ENCODE measurements at places on chromosomes 6 and 20.

- peaks cover 7% of the 10 kb centered on the region for H3K4me1 ChIP-seq
- no peaks in the 10 kb centered on the region for H3K27me3 ChIP-seq
- DNase-seq: no peak
- no peak overlapping the region for H3K27ac ChIP-seq
- no peak overlapping the region for H3K4me3 ChIP-seq
- H3K36me3 ChIP-seq: no peaks in the 10 kb centered on the region
These were observed 94.2 kb downstream of the MYLK4 start for GRCh38 chr6:2656460-2657079.

DNA sequence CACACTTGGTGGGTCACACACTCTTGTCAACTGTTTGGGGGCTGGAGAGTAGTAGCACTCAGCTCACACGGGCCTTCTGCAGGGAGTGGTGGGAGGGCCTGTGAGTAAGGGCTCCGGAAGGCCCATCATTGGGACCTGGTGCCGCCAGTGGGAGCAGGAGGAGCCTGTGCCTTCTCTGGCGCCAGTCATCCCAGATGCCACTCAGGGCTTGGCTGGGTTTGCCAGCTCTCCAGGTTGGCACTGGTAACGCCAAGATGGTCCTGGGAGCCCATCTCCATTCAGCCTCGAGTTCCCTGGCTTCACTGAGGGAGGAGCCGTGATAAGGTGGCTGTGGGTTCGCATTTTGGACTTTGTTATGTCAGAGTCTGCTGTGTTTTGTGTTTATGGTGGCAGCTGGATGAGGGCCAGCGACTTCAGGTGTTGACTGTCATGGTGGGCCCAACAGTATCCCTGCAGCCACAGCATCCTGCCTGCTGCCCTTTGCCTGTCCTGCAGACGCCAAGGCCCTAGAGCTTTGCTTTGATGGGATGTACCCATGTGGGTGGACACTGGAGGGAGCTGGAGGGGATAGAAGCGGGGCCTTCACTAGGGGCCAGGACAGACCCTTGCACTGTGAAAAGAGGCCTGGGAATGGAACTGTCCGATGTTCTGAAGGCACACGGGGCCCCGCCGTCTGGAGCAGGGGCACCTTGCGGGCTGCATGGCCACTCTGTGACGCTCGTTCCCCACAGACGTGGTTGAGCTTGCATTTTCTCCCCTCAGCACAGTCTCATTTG, 13.3 kb upstream of the DNAJC5 start:
- H3K36me3 ChIP-seq: peaks cover 18% of the 10 kb centered on the region
- H3K27me3 ChIP-seq: no peaks in the 10 kb centered on the region
- DNase-seq: no peak
- no peak overlapping the region for H3K4me3 ChIP-seq
- no peaks in the 10 kb centered on the region for H3K4me1 ChIP-seq
- H3K27ac ChIP-seq: no peak overlapping the region

GRCh38 chr6:142671791-142672190, 273.2 kb downstream of the HIVEP2 start:
- no peaks in the 10 kb centered on the region for H3K27me3 ChIP-seq
- H3K27ac ChIP-seq: no peak overlapping the region
- no peak for DNase-seq
- no peaks in the 10 kb centered on the region for H3K4me1 ChIP-seq
- H3K4me3 ChIP-seq: no peak overlapping the region

DNA sequence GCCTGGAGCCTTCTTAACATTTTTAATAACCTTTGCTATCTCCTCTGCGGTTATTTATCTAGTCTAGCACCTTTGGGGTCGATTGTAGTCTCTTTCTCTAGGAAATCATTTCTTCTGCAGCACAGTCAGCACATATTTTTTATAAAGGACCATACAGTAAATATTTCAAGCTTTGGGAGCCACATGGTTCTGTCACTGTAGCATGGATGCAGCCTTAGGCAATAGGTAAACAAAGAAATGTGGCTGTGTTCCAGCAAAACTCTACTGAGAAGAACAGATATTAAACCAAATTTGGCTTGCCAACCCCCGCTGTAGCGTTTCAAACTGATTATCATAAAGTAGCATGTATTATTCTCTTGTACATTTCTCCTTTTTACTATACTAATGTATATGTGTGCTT, 95.7 kb downstream of the SLC23A2 start:
- H3K36me3 ChIP-seq: peaks cover 14% of the 10 kb centered on the region
- H3K4me1 ChIP-seq: no peaks in the 10 kb centered on the region
- no peak overlapping the region for H3K27ac ChIP-seq
- H3K27me3 ChIP-seq: no peaks in the 10 kb centered on the region

- H3K27ac ChIP-seq: no peak overlapping the region
- no peaks in the 10 kb centered on the region for H3K36me3 ChIP-seq
These were observed 747 bp downstream of the GABRR1 start for GRCh38 chr6:89216411-89216810.

DNA sequence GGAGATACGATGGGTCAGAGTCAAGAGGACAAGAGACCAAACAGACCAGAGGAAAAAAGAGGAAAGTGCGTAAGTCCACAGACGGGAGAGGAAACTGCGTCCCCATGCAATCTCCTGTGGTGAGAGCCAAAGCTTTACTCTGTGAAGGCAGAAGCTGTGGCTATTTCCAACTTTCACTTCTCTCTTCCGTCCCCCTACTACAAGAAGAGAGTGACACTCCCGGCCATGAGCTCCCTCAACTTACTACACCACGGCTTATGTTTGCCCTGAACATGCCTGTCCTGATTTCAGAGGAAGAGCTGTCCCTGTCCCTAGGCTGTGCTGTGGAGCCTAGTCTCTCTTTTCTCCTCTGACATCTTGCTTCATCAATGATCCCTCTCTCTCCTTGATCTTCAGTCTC, 11.5 kb upstream of the SSR1 start:
- H3K27ac ChIP-seq: no peak overlapping the region
- peaks cover 5% of the 10 kb centered on the region for H3K27me3 ChIP-seq

GRCh38 chr6:150334790-150335783, 33.7 kb upstream of the IYD start:
- no peak overlapping the region for H3K4me3 ChIP-seq
- H3K4me1 ChIP-seq: no peaks in the 10 kb centered on the region
- no peaks in the 10 kb centered on the region for H3K36me3 ChIP-seq
- no peaks in the 10 kb centered on the region for H3K27me3 ChIP-seq

DNA sequence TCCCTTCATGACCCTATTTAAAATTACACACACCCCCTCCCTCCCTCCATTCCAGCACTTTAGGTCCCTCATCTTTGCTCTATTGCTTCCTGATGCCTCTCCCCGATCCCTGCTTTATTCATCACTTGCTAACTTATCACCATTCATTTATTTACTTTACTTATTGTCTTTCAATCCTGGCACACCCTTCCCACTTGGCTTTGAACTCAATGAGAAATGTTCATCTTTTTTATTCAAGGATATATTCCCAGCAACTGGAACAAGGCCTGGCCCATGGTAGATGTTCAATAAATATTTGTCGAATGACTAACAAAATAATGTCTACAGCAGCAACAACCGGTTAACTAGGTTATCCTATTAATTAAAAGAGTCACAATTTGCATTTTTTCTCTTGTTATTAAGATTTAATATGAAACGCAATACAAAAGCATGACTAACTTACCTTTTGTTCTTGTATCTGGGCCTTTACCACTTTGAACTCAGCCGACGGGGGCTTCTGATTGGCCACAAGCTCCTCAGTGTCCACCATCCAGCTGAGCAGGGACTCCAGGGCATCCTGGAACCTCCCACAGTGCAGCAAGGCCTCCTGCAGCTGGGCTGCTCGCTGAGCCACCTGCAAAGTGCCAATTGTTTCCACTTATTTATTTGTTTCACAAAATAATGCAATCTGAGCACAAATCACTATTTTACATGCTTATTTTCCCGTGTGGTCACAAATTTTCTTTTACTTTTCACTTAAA, 107.8 kb downstream of the DST start:
- no peak overlapping the region for H3K27ac ChIP-seq
- no peaks in the 10 kb centered on the region for H3K27me3 ChIP-seq
- H3K4me1 ChIP-seq: peaks cover 68% of the 10 kb centered on the region
- DNase-seq: no peak

GRCh38 chr20:57409316-57409671, 18.1 kb downstream of the RBM38 start:
- peaks cover 56% of the 10 kb centered on the region for H3K36me3 ChIP-seq
- peaks cover 6% of the 10 kb centered on the region for H3K4me1 ChIP-seq
- H3K27ac ChIP-seq: peak overlapping the region; percentile 59
- no peak for DNase-seq
- H3K4me3 ChIP-seq: no peak overlapping the region

- no peak for DNase-seq
- H3K36me3 ChIP-seq: no peaks in the 10 kb centered on the region
- no peak overlapping the region for H3K4me3 ChIP-seq
These were observed 275.4 kb downstream of the TSHZ2 start for GRCh38 chr20:53247468-53248103.

DNA sequence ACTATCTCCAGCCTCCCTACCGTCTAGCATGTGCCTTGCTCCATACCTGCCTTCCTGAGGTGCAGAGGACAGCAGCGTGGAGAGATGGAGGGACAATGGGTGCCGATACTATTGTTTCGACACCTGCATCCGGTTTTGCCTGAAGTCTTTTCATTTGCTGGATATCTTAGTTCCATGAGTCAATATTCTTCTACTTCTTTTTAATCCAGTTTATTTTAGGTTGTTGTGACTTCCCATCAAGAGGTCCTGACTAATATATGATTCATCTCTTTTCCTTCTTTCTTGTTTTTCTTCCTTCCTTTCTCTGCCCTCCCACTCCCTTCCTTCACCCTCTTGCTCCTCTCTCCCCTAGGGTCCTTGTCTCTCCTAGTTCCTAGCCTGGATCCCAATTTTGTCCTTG, 91.4 kb downstream of the CDH26 start:
- H3K36me3 ChIP-seq: no peaks in the 10 kb centered on the region
- no peaks in the 10 kb centered on the region for H3K4me1 ChIP-seq
- no peak overlapping the region for H3K4me3 ChIP-seq

DNA sequence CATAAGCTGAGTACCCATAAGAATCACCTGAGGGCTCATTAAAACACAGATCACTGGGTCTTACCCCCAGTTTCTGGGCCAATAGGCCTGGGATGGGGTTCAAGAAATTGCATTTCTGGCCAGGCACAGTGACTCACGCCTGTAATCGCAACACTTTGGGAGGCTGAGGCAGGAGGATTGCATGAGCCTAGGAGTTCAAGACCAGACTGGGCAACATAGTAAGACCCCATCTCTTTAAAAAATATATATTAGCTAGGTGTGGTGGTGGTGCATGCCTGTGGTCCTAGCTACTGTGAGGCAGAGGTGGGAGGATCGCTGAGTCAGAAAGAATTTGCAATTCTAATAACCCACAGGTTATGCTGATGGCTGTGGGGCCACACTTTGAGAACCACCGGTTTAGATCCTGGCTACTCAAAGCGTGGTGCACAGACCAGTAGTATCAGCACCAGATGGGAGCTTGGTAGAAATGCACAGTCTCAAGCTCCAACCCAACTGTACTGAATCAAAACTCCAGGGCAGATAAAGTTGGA, 2.0 kb downstream of the CCM2L start:
- H3K4me1 ChIP-seq: no peaks in the 10 kb centered on the region

DNA sequence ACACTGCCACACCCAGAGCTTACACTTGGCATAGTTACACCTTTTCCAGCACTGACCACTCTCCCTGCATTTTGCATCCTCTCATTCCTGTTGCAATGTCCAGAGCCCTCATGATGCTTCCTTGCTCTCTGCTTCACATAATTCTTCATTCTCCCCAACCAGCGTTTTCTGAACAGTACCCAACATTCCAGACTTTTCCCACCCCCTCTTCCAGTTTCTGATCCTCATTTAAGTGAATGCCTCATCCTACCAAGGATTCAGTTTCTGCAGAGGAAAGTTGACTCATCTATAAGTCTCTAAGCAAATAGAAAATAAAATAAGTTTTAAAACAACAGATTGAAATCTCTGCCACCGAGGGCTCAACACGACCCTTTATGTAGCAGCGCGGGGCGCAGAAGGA, 321.3 kb upstream of the TCF21 start:
- no peak for DNase-seq
- H3K4me3 ChIP-seq: no peak overlapping the region
- no peaks in the 10 kb centered on the region for H3K36me3 ChIP-seq
- H3K27ac ChIP-seq: no peak overlapping the region
- H3K27me3 ChIP-seq: peaks cover 5% of the 10 kb centered on the region

DNA sequence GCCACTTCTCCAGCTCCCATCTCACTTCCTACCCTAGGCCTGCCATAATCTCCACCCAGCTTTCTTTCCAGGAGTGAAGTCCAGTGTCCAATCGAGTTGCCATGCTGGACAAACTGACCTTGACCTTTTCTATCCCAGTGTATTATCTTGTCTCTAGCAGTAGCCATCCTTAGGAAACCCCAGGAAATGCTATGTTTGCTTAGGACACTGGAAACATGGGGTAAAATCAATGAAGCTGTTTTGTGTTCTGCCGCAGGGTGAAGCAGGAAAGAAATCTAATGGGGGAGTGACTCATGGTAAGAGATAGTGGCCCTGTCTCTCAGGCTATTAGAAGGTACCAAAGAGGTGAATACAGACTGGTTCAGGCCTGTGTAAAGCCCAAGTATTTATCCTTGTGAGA, 1110.1 kb upstream of the FLRT3 start:
- no peaks in the 10 kb centered on the region for H3K27me3 ChIP-seq
- no peak overlapping the region for H3K4me3 ChIP-seq
- H3K4me1 ChIP-seq: peaks cover 12% of the 10 kb centered on the region
- no peaks in the 10 kb centered on the region for H3K36me3 ChIP-seq
- no peak for DNase-seq

GRCh38 chr6:31037169-31037568, 26.9 kb downstream of the MUC22 start:
- no peaks in the 10 kb centered on the region for H3K27me3 ChIP-seq
- no peaks in the 10 kb centered on the region for H3K4me1 ChIP-seq
- peak; percentile 24 for DNase-seq
- H3K4me3 ChIP-seq: no peak overlapping the region
- no peaks in the 10 kb centered on the region for H3K36me3 ChIP-seq

- DNase-seq: no peak
- no peaks in the 10 kb centered on the region for H3K4me1 ChIP-seq
- H3K27me3 ChIP-seq: no peaks in the 10 kb centered on the region
- H3K36me3 ChIP-seq: no peaks in the 10 kb centered on the region
- no peak overlapping the region for H3K27ac ChIP-seq
- H3K4me3 ChIP-seq: no peak overlapping the region
These were observed 206.9 kb downstream of the LY86 start for GRCh38 chr6:6795393-6795792.

DNA sequence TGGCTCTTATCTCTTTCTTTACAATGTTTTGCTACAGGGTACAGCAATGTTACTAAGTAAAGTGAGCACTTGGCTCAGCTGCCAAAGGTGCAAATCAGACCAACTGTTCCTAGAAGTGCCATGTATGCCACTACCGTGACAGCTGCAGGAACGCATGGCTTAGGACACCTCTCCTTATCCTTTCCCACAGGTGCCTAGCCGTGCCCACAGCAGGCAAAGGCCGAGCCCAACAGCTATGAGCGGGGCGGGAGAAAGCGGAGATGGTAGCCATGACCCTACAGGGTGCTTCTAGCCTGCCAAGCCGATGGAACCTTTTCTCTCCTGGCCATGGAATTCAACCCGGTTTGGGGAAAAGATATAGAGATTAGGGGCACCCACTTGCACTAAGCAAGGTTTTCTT, 97.1 kb downstream of the FAXC start:
- H3K4me1 ChIP-seq: no peaks in the 10 kb centered on the region
- no peaks in the 10 kb centered on the region for H3K27me3 ChIP-seq
- H3K36me3 ChIP-seq: no peaks in the 10 kb centered on the region
